ENCODE measurements at places on chromosomes 16 and 17.

DNA sequence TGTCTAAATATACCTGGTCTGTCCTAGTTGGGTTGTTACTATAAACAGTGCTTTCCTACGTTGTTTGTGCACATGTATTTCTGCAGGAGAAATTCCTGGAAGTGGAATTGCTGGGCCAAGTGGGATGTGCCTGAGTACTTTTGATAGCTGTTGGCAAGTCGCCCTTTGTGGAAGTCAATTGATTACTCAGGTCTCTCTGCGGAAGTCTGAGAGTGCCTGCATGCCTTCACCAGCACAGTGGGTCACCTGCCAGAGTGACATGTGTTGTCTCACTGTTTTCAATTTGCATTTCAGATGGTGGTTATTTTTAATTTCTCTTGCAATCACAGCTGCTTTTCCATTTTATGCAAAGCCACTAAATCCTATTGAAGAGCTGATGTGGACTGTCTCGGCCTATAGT is 2.3 kb upstream of the MVD start:
- no peak for DNase-seq

DNA sequence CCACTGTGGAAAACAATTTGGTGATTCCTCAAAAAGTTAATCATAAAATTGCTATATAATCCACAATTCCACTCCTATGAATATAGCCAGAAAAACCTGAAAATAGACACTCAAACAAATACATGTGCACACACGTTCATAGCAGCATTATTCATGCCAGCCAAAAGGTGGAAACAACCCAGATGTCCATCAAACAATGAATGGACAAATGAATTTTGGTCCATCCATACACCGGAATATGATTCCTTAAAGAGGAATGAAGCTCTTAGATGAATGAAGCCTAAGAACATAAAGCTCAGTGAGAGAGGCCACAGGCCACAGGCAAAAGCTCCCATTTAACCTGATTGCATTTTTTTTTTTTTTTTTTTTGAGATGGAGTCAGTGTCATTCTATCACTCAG is 114.6 kb upstream of the TNRC6C start:
- no peak for DNase-seq

DNA sequence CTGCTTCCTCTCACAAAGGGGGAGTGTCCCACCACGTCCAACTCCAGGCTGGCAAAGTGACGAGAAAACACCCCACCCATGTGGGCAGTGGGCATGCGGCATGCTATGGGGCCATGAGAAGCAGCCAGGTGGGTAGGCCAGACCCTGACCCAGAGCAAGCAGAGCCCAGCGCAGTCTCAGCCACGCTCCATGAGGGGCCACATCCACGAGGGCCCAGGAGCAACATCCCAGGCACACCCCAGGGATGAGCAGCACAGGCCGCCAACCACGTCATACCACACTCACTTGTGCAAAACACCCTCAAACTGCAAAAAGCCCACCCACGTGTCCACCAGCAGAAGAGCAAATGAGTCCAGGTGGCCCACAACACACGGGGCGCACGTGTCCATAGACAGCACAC is 117.0 kb downstream of the ZNF778 start:
- no peak for DNase-seq

- DNase-seq = no peak
These were observed 27.0 kb downstream of the C16orf78 start for GRCh38 chr16:49400611-49401010.

GRCh38 chr16:57666353-57667047 is 1.6 kb upstream of the ADGRG3 start:
- DNase-seq = no peak

GRCh38 chr16:83206426-83206825 is 579.7 kb downstream of the CDH13 start:
- DNase-seq = no peak

DNA sequence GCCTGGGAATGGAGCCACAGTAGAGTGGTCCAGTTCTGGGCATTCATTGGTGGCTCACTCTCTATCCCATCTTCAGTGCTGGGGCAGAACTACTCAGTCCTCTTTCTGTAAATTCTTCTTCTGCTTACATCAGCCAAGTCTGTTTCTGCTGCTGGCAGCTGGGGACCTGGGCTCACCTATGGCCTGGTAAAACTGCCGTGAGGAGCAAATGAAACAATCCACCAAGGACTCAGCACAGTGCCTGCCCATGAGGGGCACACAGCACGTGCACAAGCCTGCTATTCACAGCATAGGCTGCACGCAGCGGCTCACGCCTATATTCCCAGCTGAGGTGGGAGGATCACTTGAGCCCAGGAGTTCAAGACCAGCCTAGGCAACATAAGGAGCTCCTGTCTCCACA is 30.9 kb upstream of the SNN start:
- no peak for DNase-seq

GRCh38 chr17:17579691-17580090 is 11.8 kb downstream of the PEMT start:
- DNase-seq = no peak

DNA sequence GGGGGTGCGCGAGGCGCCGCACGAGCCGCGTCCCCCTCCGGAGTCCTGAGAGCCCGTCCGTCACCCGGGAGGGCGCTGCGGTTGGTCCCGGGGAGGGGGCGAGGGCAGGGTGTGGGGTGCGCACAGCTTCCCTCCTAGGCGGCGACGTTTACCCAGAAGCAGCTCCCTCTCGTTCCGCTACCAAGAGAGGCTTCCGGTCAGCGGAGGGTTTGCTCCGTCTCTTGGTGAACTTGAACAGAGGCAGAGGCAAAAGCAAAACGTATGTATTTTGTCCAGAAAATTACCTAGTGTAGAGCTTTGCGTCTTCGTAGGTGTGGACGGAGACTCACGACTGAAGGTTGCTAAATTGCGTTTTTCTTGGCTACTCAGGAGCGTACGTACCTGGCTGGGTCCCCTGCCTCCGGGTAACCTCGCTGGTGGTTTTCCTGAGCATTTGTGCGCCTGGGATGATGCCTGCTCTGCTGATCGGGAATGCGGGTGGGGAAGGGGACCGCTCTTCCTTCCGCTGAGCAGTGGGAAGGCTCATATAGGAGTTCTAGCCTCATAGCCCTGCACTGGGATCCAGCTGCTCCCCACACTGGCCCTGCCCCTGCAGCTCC is 833 bp downstream of the WSCD1 start:
- DNase-seq = no peak

GRCh38 chr17:7848131-7848579 is 6.7 kb upstream of the TMEM88 start:
- no peak for DNase-seq

DNA sequence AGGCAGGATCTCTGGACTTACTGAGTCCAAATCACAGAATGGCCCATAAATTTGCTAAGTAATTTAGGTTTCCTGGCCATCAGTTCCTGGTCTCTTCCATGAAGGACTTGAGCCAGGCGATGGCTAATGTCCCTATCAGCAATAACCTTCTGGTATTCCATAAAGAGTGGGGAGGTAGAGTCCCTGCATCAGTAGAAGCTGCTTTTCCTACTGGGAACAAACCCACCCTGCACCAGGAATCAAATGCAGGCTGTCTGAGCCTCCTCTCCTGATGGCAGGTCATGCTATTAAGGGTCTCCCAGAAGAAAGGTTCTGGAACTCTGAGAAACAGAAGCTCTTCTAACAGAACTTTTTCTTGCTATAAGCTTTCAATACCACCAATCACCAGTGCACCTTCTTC is 1.5 kb upstream of the HPR start:
- DNase-seq = no peak

GRCh38 chr17:12282056-12282455 is 261.4 kb downstream of the MAP2K4 start:
- DNase-seq = no peak

All from iPS DF 6.9 (cell line).